ENCODE measurements at places on chromosomes 3 and 15.

DNA sequence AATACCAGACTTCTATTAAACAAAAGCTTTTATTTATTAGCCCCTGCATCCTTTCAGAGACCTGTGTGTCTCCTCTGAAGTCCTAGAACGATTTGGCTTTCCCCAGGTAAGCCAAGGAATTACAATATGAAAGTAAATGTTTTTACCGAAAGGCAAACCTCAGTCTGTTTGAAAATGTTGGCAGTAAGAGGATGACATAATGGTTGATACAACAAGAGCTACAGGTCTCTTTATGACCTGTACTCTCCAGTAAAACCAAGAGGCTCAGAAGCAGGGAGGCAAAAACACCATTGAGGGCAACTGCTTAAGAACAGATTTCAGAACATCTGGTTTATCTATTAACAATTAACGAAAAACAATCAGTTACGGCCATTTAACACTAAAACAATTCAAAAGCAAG lies 107.8 kb downstream of the ADAM10 start:
- peak; percentile 23 for DNase-seq

- no peak for DNase-seq
Observed at GRCh38 chr15:73589766-73590165, 43.4 kb downstream of the NPTN start.

DNA sequence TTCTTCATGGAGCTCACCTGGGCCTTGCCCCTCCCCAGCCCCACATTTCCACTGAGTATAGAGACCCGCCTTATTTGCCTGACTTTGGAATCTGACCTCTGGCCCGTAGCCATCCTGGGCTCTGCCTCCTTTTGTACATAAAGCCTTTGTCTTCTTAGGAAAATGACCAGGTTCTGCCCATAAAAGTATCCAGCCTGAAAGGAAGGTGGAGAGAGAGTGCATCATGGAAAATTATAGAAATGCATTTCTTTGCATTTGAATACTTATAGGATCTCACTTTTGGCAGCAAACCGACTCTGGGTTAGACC lies 3.6 kb upstream of the SH2D7 start:
- DNase-seq: no peak

DNA sequence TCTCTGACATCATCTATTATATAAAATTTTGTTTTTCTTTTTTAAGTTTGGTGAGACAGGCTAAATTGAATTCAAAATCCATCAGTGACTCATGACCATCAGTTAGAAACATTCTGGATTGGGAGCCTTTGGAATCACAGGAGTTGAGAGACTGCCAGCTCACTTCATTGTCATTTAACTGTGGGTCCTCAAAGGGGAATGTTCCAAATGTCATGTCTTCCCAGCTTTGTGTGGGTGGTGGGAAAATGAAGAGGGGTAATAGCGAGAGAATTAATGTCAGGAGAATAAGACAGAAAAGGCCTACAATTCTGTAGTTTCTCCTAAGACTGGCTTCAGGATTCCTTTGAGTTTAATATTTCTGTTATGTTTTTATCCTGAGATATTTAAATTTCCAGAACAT lies 1051.9 kb downstream of the FHIT start:
- no peak for DNase-seq

GRCh38 chr15:57114070-57114469 lies 195.6 kb downstream of the TCF12 start:
- no peak for DNase-seq

DNA sequence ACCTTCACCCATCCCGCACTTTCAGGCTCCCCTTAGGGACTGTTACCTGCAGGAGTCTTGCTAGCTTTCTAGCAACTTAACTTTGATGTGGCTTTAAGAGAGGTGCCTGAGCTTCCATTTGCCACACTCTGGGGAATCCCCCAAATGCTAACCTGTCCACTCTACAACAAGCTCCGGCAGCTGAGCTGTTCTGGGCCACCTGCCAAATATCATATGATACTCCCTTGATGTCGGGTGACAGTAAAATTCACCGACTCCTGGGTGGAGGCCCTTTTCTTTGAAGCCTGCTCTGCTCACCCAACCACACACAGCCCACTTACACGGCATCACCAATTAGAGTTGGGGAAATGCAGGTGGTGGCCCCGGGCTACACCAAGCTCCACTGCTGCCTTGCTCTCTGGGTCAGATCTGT lies 38.0 kb upstream of the XCR1 start:
- DNase-seq: no peak

DNA sequence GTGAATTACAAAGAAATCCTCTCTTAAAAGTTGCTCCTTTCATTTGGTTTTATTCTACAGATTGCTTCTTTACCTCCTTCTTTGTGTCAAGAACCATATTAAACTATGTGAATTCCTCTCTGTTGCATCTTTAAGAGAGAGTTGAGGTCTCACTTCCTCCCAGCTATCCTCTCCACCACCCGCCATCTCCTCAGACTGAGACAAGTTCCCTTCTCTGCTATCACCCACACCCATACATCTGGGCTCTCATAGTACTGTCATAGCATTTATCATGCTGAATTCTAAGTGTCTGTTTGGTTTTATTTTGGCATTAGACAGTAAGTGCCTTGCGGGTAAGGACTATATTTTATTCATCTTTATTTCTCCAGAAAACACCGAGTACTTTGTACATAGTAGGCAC lies 54.2 kb downstream of the B3GALNT1 start:
- DNase-seq: no peak

GRCh38 chr3:17810759-17811158 lies 68.3 kb upstream of the TBC1D5 start:
- DNase-seq: no peak

DNA sequence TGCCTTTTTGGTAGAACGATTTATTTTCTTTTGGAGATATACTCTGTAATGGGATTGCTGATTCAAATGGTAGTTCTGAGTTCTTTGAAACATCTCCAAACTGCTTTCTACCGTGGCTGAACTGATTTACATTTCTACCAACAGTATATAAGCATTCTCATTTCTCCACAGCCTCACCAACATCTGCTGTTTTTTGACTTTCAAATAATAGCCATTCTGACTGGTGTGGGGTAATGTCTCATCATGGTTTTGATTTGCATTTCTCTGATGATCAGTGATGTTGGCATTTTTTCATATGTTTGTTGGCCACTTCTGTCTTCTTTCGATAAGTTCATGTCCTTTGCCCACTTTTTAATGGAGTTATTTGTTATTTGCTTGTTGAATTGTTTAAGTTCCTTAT lies 154.0 kb downstream of the ABHD5 start:
- no peak for DNase-seq

GRCh38 chr3:36923523-36923943 lies 21.3 kb downstream of the TRANK1 start:
- no peak for DNase-seq

DNA sequence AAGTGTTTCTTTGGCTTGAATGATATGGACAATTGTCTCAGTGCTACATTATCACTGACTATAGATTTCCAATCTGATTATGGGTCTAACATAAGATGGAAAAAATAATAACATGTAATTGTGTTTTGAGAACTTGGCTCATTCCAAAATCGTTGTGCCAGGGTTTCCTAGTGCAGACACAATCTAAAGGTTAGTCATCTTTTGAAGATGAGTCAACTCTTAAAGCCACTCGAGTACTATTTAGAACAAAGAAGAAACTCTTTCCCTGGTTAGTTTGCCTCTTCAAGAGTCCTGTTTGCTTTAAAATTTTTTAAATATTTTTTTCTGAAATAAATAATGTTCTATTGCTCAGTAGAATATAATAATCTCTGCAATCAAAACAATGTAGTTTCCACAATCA lies 301.0 kb downstream of the CADM2 start:
- DNase-seq: no peak

GRCh38 chr3:170420307-170420821 lies 1.7 kb downstream of the CLDN11 start:
- DNase-seq: no peak

GRCh38 chr3:42749753-42750231 lies 23.3 kb downstream of the CCDC13 start:
- no peak for DNase-seq

- no peak for DNase-seq
Observed at GRCh38 chr15:46137443-46137842, 502.6 kb downstream of the SQOR start.

- no peak for DNase-seq
Observed at GRCh38 chr15:38323895-38324294, 71.3 kb downstream of the SPRED1 start.

GRCh38 chr3:118077332-118077731 lies 957.3 kb downstream of the IGSF11 start:
- no peak for DNase-seq

DNA sequence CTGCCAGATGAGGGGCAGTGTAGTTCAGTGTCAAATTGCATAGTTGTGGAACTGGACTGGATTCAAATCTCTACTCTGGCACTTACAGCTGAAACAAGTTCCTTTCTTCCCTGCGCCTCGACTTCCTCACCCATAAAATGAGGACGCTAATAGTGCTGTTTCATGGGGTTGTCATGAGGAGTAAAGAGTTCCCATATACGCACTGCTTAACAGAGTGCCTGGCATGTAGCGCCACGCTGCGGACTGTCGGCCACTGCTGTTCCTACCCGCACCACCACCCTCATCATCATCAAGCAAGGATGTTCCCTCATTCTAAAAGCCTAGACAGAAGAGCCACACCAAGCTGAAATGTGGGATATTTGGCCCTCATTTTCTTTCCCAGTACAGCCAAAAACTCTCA lies 91.9 kb downstream of the CHDH start:
- DNase-seq: no peak

GRCh38 chr3:25033407-25034029 lies 394.5 kb upstream of the RARB start:
- peak; percentile 49 for DNase-seq

GRCh38 chr15:25243800-25244097 lies 195.1 kb downstream of the UBE3A start:
- no peak for DNase-seq

DNA sequence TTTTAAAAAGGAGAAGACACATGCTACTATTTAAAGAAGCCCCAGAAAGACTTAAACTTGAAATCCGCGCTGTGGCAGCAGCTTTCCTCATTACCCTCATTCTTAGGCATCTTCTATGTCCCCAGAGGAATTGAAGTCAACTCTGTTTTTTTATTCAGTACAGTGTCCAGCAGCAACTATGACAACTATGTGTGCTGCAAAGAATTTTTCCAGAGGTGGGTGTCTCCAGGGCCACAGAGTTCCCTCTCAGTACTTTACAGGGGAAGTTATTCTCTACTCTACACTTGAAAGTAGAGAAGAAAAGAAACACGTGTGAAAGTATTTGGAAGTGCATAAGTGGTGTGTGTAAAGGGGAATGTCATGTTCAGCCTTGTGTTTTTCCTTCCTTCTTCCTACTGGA lies 32.0 kb downstream of the GATM start:
- DNase-seq: no peak

DNA sequence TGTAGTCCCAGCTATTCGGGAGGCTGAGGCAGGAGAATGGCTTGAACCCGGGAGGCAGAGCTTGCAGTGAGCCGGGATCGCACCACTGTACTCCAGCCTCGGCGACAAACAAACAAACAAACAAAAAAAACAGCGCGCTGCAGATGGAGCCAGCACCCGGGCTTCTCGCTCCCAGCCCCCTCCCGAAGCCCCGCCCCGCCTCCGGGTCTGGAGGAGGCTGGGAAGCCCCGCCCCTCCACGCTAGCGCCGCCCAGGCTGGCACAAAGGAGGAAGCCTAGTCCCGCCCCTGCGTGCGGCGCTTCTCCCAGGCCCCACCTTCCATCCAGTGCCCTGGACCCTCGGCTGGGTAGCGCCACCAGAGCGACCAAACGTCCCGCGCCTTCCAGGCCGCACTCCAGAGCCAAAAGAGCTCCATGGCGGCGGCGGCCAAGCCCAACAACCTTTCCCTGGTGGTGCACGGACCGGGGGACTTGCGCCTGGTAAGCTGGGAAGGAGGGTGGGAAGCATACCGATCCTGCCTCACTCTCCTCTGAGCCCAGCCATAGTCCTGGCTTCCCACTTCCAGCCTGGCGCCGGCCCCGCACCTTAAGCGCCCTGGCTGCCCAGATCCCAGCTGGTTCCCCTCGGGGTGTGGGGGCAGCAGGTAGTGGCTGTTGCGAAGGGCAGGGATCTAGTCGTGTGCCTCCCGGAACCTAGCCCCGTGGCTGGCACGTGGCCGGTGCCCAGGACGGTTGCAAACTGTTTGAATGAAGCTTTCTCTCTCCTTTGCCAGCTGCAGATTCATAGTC lies at the start of gene SORD:
TSS of gene SORD (plus strand) at position 325 of the 788 bp plus-strand sequence. CDS start at position 414, 89 bp downstream.
- peak; percentile 93 for DNase-seq

DNA sequence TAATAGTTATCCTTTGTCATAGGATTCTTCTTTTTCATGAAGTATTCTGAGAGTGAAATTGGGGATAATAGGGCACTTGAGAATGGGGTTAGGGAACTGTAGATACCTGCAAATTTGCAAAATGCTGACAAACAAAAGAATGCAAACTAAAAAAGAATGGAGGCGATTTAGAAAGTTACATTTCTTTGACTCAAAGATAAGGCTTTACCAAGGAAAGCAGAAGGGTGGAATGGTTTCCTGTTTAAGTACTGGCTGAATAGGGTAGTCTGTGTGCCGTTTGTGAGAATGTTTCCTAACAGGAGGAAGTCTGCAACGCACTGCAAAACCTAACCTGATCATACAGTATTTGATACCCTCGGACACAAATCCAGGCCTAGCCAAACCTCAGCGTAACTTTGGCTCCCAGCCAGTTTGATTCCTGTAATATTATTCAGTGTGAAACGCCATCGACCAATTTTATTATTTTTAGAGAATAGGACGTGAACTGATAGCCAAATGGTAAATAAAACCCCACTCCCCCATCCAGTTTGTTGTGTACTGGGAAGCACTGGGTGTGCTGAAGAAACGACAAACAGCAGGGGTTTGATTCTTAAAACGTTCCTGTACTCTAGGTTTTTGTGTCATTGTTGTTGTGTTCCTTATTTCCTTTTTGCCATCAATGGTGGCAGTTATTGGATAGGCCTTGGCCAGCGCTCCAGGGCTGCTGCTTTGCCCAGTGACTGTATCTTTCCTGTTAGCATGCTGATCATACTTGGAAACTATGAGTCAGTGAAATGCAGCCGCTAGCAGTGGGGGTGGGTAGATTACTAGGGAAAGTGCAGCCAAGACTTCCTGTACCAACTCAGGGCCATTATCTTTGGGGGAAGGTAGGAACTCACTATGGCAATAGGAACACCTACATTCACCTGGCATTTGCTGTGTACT lies 148.0 kb upstream of the TBL1XR1 start:
- DNase-seq: peak; percentile 85

GRCh38 chr3:49641921-49642707 lies 32.0 kb upstream of the APEH start:
- no peak for DNase-seq

GRCh38 chr3:10334459-10334858 lies 13.5 kb upstream of the SEC13 start:
- no peak for DNase-seq

DNA sequence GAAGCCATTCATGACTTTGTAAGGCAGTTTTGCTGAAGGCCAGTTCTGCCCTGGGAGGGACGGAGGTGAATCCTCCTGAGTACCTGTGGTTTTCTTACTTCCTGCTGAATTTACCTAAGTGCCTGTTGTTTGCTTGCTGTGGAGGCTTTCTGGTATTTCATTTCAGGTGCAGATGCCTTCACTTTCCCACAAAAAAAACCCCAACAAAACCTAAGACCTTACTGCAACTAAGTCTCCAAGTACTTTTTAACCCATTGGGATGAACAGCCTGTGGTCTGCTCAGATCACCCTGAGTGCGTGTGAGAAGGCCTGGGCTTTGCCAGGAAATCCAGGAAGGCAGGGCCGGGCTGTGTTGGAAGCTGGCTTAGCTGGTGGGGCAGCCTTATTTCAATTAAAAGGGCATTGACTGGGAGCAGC lies 65.3 kb downstream of the IGF1R start:
- DNase-seq: no peak

- DNase-seq: no peak
Observed at GRCh38 chr15:48966595-48967301, 3.0 kb upstream of the SHC4 start.
